ENCODE measurements at places on chromosomes 7 and 10. TPM values are rescaled to one million over a fixed set of nuclear protein-coding genes. Genes with fewer than 3 reads are reported as not detected.
A peak's percentile ranks its signal among the peaks of the same experiment; 100 is the strongest.

DNA sequence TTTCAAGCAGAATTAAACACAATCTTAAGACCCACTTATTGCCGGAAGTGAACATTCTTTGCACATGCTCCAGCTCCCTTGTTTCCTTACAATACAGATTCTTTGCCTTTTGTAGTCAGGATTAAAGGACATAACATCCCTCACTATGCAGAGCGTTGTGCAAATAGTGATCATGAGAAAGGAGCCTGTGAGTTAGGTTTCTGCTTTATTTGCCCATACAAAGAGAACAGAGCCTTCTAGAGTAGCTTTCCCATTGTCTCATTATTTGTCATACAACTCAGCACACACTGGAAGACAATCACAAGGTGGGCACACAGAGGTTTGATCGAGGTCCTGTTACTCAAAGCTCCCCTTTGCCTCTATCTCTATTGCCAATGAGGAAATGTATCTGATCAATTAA is 48.2 kb upstream of the WDR11 start:
- DNase-seq = no peak

GRCh38 chr10:113414543-113414942 is 138.3 kb upstream of the HABP2 start:
- no peak for DNase-seq

- no peak for DNase-seq
These were observed 18.2 kb upstream of the UNCX start for GRCh38 chr7:1214516-1214915.

DNA sequence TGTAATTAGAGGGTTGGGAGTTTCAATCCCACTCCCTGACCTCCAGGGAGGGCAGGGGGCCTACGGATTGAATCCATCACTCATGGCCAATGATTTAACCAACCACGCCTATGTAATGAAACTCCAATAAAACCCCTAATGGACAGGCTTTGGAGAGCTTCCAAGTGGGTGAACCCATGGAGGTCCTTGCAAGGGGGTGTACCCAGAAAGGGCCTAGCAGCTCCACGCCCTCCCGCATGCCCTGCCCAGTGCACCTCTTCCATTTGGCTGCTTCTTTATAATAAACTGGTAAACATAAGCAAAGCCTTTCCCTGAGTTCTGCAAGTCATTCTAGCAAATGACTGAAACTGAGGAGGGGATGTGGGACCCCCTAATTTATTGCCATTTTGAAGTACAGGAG is 280.1 kb downstream of the FRMD4A start:
- no peak for DNase-seq

- no peak for DNase-seq
These were observed 145.2 kb downstream of the ARID5B start for GRCh38 chr10:62046522-62047227.

GRCh38 chr7:76020031-76020714 is 25.8 kb upstream of the TMEM120A start:
- peak; percentile 64 for DNase-seq

NPC1L1 gene
- 0.14 TPM for total RNA-seq

INMT gene
- not detected for total RNA-seq

FBXL13 gene
- total RNA-seq = 0.56 TPM
